Mesothelial cell of epicardium (in vitro differentiated cells): ENCODE measurements at places on chromosomes 5 and 9. TPM values are rescaled to one million over a fixed set of nuclear protein-coding genes. Genes with fewer than 3 reads are reported as not detected.

Gene SH3GL2
- total RNA-seq: 0.34 to 0.51 TPM (median 0.38 TPM) in 3 replicates

Gene TERT
- total RNA-seq: 0.16 to 0.33 TPM (median 0.20 TPM) in 3 replicates

Gene TMEFF1
- total RNA-seq: 19.6 to 25.5 TPM (median 24.3 TPM) in 3 replicates

Gene SLC45A2
- total RNA-seq: 0.45 to 0.63 TPM (median 0.62 TPM) in 3 replicates

Gene ANXA2R
- total RNA-seq: 1.4 to 1.9 TPM (median 1.7 TPM) in 3 replicates

Gene RNF224
- total RNA-seq: 0.16 to 0.41 TPM (median 0.29 TPM) in 3 replicates

Gene TLE1
- total RNA-seq: 88.7 to 97.9 TPM (median 90.7 TPM) in 3 replicates

Gene OBP2B
- total RNA-seq: not detected in 3 replicates

Gene FOXD4L5
- total RNA-seq: 0.16 to 0.29 TPM (median 0.22 TPM) in 3 replicates

DNA sequence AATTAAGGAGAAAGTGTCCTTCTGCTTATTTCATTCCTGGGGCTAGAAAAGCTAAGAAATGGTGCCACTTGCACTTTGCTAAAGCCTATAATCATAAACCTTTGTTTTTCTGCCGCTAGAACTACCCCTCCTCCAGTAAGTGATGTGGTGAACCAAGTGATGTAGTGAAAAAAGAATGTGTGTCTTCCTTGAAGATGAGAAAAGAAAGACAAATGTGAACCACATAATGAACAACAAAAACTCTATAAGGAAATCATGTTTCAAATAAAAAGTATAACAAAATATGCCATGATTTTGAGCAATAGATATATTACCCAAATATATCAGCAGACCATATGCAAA is 179.0 kb upstream of the SGCD start:
- H3K4me1 ChIP-seq: peaks cover 6% of the 10 kb centered on the region
- no peak for DNase-seq
- H3K27me3 ChIP-seq: no peaks in the 10 kb centered on the region
- no peak overlapping the region for H3K4me3 ChIP-seq
- no peaks in the 10 kb centered on the region for H3K36me3 ChIP-seq
- no peak overlapping the region for H3K27ac ChIP-seq

DNA sequence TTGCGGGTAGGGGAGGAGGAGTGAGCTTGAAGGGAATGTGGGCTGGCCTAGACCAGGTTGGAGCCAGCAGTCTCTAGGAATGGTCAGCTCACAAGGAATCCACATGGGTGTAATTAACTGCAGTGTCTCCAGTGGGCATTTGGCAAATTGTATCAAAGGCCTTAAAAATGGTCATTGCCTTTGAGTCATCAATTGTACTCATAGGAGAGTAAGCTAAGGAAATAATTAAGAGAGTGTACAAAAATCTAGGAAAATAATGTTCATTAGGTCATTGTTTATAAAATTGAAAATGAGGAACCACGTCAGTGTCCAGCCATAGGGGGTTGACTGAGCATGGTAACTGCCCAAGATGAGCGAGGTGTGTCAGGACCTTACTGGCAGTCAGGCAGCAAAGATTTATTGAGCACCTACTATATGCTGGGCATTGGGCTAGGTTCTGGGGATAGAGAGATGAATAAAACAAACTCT is 29.8 kb upstream of the RPL26L1 start:
- H3K4me3 ChIP-seq: no peak overlapping the region
- H3K4me1 ChIP-seq: peaks cover 11% of the 10 kb centered on the region
- DNase-seq: no peak
- no peaks in the 10 kb centered on the region for H3K27me3 ChIP-seq
- H3K27ac ChIP-seq: no peak overlapping the region
- peaks cover 18% of the 10 kb centered on the region for H3K36me3 ChIP-seq

- H3K27me3 ChIP-seq: no peaks in the 10 kb centered on the region
- H3K27ac ChIP-seq: no peak overlapping the region
- no peaks in the 10 kb centered on the region for H3K36me3 ChIP-seq
- H3K4me1 ChIP-seq: no peaks in the 10 kb centered on the region
Observed at GRCh38 chr9:72022841-72023240, 37.6 kb downstream of the C9orf57 start.

DNA sequence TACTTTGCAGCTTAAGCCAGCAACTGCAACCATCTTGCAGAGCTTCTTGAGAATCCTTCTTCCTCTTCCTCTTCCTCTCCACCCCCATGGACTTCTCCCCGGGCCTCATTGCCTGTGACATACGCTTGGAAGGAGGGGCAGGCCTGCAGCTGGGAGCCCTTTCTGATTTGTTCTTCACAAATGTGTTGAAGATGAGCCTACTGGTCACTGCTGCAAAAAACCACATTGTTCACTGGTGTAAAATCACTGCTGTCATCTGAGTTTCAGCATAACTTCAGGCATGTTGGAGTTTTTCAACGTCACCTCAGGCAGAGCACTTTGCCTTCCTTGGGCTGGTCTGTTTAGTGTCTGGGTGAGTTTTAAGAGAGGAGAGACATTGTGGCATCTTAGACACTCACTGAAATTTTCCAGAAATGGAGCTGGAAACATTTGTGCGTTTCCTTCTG is 7.9 kb downstream of the TJP2 start:
- no peak overlapping the region for H3K4me3 ChIP-seq
- no peak for DNase-seq
- H3K4me1 ChIP-seq: peaks cover 54% of the 10 kb centered on the region
- H3K27ac ChIP-seq: peak overlapping the region; percentile 80
- H3K27me3 ChIP-seq: no peaks in the 10 kb centered on the region

- H3K4me1 ChIP-seq: no peaks in the 10 kb centered on the region
- H3K27ac ChIP-seq: no peak overlapping the region
- no peaks in the 10 kb centered on the region for H3K27me3 ChIP-seq
Observed at GRCh38 chr5:61114441-61114840, 47.8 kb downstream of the SMIM15 start.

GRCh38 chr9:27671636-27672035 is 98.4 kb upstream of the C9orf72 start:
- no peaks in the 10 kb centered on the region for H3K27me3 ChIP-seq
- no peak overlapping the region for H3K4me3 ChIP-seq
- H3K4me1 ChIP-seq: peaks cover 15% of the 10 kb centered on the region
- no peak overlapping the region for H3K27ac ChIP-seq
- H3K36me3 ChIP-seq: no peaks in the 10 kb centered on the region
- DNase-seq: no peak

- peaks cover 32% of the 10 kb centered on the region for H3K4me1 ChIP-seq
- H3K27me3 ChIP-seq: no peaks in the 10 kb centered on the region
- H3K4me3 ChIP-seq: no peak overlapping the region
Observed at GRCh38 chr5:72651779-72652178, 144.6 kb upstream of the ZNF366 start.

GRCh38 chr5:81019748-81020147 is 59.6 kb downstream of the RASGRF2 start:
- H3K36me3 ChIP-seq: no peaks in the 10 kb centered on the region
- no peak overlapping the region for H3K4me3 ChIP-seq
- H3K27ac ChIP-seq: peak overlapping the region; percentile 24
- peaks cover 70% of the 10 kb centered on the region for H3K4me1 ChIP-seq

GRCh38 chr5:172868924-172869591 is 35.0 kb downstream of the ERGIC1 start:
- no peak overlapping the region for H3K4me3 ChIP-seq
- peaks cover 15% of the 10 kb centered on the region for H3K4me1 ChIP-seq
- H3K36me3 ChIP-seq: no peaks in the 10 kb centered on the region
- no peaks in the 10 kb centered on the region for H3K27me3 ChIP-seq

GRCh38 chr9:4581035-4581760 is 80.9 kb upstream of the PLPP6 start:
- H3K4me3 ChIP-seq: no peak overlapping the region
- H3K4me1 ChIP-seq: peaks cover 16% of the 10 kb centered on the region
- H3K27ac ChIP-seq: no peak overlapping the region
- no peaks in the 10 kb centered on the region for H3K36me3 ChIP-seq
- DNase-seq: no peak

DNA sequence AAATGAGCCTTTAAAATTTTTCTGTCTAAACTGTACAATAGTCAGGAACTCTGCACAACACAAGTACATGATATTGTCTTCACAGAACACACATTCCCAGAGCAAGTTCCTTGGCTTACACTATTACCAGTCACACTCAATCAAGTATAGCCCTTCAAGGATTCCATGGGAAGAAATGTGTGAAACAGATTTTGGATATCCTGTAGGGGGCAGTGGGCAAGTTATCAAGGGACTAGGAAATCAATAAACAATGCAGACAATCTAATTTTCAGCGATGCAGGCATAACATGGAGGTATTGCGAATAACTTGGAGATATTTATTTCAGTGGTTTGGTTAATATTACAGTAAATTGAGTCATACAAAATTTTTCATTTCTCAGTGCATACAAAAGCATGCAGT is 1171.5 kb upstream of the NUDT12 start:
- no peak for DNase-seq
- no peaks in the 10 kb centered on the region for H3K27me3 ChIP-seq
- H3K36me3 ChIP-seq: no peaks in the 10 kb centered on the region
- H3K4me1 ChIP-seq: peaks cover 5% of the 10 kb centered on the region
- no peak overlapping the region for H3K27ac ChIP-seq
- H3K4me3 ChIP-seq: no peak overlapping the region

DNA sequence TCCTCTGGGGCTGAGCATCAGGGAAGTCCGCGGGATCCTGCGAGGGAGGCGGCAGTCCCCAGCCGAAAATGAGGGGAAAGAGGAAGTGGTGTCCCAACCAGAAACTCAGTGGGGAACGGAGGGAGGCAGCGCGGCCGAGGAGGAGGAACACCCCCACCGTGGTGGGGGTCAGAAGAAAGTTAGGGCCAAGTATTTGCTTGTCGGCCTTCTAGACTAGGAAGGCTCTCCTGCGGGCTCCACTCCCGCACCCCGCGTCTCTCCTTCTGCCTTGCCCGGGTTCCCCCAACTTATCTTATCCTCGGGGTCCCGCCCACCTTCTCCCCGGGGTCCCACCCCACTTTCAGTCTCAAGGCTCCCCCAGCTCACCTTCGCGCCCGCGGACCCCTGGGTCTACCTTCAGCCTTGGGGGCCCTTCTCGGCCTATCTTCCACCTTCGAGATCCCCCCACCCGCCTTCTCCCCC is 557 bp upstream of the PHF2 start:
- peak overlapping the region; percentile 89 for H3K4me3 ChIP-seq
- peaks cover 4% of the 10 kb centered on the region for H3K36me3 ChIP-seq
- H3K4me1 ChIP-seq: peaks cover 37% of the 10 kb centered on the region

- no peaks in the 10 kb centered on the region for H3K4me1 ChIP-seq
- no peak overlapping the region for H3K4me3 ChIP-seq
- no peak for DNase-seq
- H3K36me3 ChIP-seq: no peaks in the 10 kb centered on the region
- H3K27ac ChIP-seq: no peak overlapping the region
Observed at GRCh38 chr5:155554500-155554899, 540.9 kb downstream of the KIF4B start.

- no peak overlapping the region for H3K4me3 ChIP-seq
- no peaks in the 10 kb centered on the region for H3K27me3 ChIP-seq
- no peaks in the 10 kb centered on the region for H3K4me1 ChIP-seq
- no peak overlapping the region for H3K27ac ChIP-seq
Observed at GRCh38 chr5:92064993-92065392, 681.9 kb upstream of the ARRDC3 start.

- H3K27ac ChIP-seq: no peak overlapping the region
- DNase-seq: no peak
- peaks cover 5% of the 10 kb centered on the region for H3K4me1 ChIP-seq
- H3K36me3 ChIP-seq: peaks cover 4% of the 10 kb centered on the region
- H3K27me3 ChIP-seq: no peaks in the 10 kb centered on the region
Observed at GRCh38 chr9:125125523-125125922, 17.8 kb downstream of the SCAI start.

- H3K4me1 ChIP-seq: peaks cover 23% of the 10 kb centered on the region
- H3K27me3 ChIP-seq: no peaks in the 10 kb centered on the region
- no peak for DNase-seq
- H3K4me3 ChIP-seq: no peak overlapping the region
Observed at GRCh38 chr9:127519301-127520166, 68.2 kb downstream of the LRSAM1 start.

DNA sequence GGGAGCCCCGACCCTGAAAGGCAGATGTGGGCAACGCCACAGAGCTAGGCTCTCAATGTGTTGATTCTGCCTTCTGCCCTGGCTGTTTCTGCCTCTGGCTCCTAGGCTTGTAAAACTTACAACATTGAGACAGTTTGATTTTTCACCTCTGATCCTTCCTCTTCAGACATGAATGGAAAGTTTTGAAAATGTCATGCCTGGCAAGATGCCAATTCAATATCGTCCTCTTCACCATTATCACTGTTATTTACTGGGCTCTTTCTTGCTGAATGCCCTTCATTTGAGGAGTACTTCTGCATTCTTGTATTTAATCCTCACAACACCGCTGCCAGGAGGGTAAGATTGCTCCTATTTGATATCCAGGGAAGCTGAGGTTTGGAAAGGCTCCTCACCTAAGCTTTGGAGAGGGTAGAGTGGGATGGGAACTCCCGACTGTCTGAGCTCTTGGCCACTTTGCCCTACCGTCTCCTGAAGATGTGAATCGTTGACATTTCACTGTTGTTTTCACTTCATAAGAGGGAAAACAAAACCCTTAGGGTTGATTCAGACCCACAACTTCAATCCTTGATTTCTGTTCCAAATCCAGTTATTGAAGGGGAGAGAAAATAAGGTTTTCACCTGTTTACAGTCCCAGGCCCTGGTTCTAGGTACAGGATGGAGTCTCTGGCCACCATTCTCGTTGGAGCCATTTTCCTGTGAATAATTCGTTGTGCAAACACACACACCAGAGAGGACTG is 12.7 kb upstream of the FGF1 start:
- H3K27me3 ChIP-seq: no peaks in the 10 kb centered on the region
- H3K36me3 ChIP-seq: no peaks in the 10 kb centered on the region
- H3K27ac ChIP-seq: peak overlapping the region; percentile 20

GRCh38 chr9:87425202-87425601 is 72.5 kb upstream of the DAPK1 start:
- H3K4me3 ChIP-seq: no peak overlapping the region
- DNase-seq: no peak
- H3K4me1 ChIP-seq: peaks cover 14% of the 10 kb centered on the region
- no peak overlapping the region for H3K27ac ChIP-seq
- H3K27me3 ChIP-seq: no peaks in the 10 kb centered on the region
- H3K36me3 ChIP-seq: no peaks in the 10 kb centered on the region

- peaks cover 6% of the 10 kb centered on the region for H3K4me1 ChIP-seq
- H3K4me3 ChIP-seq: no peak overlapping the region
- H3K27me3 ChIP-seq: no peaks in the 10 kb centered on the region
- no peak for DNase-seq
Observed at GRCh38 chr9:7042124-7042523, 284.4 kb downstream of the KDM4C start.

DNA sequence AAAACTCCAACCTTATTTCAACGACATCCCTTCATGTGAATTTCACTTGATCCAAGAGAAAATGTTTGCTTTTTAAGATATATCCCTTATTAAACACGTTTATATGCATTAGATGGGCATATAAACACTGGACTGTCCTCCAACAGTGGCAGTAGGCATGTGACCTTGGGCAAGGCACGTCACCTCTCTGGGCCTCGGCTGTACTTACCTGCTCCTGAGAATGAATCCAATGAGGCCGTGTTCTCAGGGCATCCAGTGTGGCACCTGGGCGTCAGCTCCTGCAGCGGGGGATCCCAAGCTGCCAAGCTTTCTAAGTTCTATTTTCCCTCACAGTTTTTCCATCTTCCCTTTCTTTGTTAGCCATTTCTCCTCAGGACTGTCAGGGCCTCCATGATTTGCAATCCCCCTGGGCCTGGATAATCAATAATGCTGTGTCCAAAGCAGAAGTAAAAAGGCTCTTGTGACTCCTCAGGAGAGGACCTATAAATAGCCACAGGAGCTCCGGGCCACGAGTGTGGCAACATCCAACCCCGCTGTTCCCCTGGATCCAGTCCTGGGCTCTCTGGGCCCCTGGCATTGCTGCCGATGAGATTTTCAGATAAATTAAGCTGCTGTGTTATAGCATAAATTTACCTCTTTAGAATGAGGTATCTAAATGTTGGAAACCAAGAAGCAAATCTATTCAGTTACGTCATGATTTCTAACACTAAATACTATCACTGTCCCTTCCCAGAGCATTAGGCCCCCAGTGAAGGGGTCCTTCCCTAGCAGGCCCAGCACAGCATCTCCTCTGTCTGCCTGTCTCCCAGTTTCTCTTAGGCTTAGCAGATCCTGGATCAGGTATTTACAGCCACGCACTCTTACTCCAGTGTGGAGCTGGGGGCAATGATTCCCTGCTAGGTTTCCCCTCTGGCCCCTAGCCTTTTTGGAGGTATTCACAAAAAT is 76.8 kb downstream of the PTPN3 start:
- H3K27me3 ChIP-seq: no peaks in the 10 kb centered on the region
- H3K4me1 ChIP-seq: peaks cover 18% of the 10 kb centered on the region
- no peak for DNase-seq
